ENCODE measurements at places on chromosomes 12 and 14.

DNA sequence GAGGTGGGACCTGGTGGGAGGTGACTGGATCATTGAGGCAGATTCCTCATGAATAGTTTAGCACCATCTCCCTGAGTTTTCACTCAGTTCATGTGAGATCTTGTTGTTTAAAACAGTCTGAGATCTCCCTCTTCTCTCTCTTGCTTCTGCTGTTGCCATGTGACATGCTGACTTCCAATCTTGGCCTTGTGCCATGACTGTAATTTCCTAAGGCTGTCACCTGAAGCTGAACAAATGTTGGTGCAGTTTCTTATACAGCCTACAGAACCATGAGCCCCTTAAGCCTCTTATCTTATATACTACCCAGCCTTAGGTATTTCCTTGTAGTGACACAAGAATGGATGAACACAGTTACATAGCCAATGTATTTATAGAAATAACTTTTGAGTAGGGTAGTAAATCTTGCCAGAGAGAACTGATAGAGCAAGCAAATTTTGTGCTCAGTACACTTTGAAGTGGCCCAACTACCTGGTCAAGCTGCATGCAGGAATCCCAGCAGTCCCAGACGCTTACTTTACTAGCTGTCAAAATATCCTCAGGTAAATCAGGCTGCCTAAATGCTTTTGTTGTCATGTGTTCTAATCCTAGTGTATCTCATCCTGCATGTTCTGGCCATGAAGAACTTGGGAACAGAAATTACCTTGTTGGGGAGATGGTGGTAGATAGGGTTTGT, 445.6 kb upstream of the MIS18BP1 start:
- DNase-seq: no peak

- no peak for DNase-seq
These were observed 91.9 kb upstream of the DHRS4 start for GRCh38 chr14:23861666-23862065.

- no peak for DNase-seq
These were observed 1.3 kb upstream of the ESYT1 start for GRCh38 chr12:56126732-56127239.

- no peak for DNase-seq
These were observed 167.9 kb downstream of the NUAK1 start for GRCh38 chr12:105970885-105971284.

DNA sequence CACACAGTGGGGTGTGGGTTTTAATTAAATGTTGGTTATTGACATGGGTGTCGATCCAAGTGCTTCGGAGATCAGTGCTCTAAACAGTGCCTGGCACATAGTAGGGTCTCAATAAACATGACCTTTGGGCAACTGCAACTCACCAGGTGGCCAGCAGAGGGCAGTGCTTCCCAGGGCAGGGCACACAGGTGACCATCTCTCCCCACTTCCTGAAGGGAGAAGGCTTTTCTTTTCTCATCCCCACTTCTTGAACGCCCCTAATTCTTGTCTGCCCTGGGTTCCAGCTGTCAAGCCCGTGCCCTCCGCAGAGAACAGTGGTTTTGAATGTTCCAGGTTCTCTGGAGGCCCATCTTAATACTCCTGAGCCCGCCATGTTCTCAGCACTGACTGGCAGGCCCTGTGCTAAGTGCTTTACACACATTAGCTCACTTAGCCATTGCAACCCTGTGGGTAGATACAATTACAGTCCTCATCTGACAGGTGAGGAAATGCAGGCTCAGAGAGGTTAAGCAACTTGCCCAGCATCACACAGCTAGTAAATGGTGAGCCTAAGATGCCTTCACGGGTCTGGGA, 16.3 kb downstream of the RAPGEF3 start:
- no peak for DNase-seq
